ENCODE measurements at places on chromosomes 2 and 18.

- DNase-seq = no peak
Measured at GRCh38 chr2:36489281-36489680, 108.7 kb downstream of the FEZ2 start.

GRCh38 chr2:194723446-194723845 lies 933.6 kb upstream of the SLC39A10 start:
- DNase-seq = no peak

- no peak for DNase-seq
Measured at GRCh38 chr2:25481381-25482300, 139.9 kb upstream of the DNMT3A start.

DNA sequence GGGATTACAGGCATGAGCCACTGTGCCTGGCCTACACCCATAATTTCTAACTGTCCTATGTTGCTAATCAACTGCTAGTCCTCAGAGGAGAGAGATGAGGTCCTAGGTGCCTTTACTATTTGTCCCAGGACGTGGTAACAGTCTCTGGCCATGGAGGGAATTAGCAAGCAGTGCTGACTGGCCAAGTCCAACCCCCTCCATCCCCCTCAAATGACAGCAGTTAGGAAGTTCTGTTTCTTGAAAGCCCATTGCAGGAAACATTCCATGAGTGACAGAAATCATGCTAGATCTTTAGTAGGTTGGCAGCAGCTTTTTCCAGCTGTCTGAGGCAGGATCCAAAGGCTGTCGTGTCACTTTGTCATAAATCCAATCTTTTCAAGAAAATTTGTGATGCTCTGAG lies 55.7 kb upstream of the REL start:
- no peak for DNase-seq

GRCh38 chr2:133204421-133204820 lies 363.8 kb downstream of the NCKAP5 start:
- DNase-seq = no peak

DNA sequence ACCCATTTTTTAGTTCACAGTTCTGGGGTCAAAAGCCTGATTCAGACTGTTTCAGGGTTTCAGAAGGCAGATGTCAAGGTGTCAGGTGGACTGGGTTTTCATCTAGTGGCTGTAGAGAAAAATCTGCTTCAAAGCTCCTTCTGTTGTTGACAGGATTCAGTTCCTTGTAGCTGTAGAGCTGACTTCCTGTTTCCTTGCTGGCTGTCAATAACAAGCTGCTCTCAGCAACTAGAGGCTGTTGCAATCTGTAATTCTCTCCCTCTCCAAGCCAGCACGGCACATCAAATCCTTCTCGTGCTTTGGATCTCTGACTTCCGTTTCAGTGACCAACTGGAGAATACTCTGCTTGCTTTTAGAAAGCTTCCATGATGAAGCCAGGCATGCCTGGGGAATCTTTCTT lies 179.4 kb downstream of the DOK6 start:
- DNase-seq = no peak

GRCh38 chr2:229731363-229731762 lies 17.0 kb upstream of the DNER start:
- DNase-seq = no peak

GRCh38 chr2:119544075-119544938 lies at the start of gene CFAP221:
CFAP221 (plus strand) TSS chr2:119544449; CDS start chr2:119546132, 1,683 bp downstream.
- DNase-seq = peak; percentile 83

- DNase-seq = peak; percentile 89
Measured at GRCh38 chr2:173991856-173992588, 26.8 kb upstream of the SP3 start.

DNA sequence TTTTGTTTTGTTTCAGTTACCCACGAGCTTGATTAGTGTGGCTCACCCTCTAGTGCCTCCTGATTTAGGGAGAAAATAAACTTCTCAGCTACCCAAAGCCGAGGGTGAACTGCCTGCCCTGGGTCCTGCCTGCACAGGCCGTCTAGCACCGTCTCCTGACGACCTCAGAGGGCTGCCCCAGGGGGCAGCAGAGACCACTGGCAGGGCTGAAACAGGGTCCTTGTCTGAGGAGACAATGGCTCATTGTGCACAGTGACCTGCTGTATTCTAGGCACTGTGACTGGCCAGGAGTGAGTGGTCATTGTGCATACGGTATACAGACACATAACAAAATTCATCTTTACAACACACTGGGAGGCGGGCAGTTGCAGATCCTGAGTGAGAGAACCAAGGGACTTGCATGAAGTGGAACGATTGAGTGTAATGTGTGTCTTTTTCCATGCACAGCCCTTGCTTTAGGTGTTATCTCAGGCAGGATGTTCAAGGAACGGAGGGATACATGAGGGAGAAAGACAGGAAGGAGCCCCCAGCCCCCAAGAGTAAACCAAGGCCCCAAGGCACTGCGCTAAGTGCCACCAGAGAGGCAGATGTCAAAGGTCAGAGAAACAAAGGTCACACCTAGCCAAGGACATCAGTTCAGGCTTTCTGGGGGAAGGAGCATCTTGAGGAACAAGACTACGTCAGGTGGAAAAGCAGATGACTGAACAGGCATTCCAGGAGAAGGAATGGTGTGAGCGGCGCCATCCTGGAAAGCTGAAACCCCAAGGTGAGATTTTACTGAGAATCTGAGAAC lies 421.3 kb downstream of the LPIN1 start:
- peak; percentile 33 for DNase-seq

DNA sequence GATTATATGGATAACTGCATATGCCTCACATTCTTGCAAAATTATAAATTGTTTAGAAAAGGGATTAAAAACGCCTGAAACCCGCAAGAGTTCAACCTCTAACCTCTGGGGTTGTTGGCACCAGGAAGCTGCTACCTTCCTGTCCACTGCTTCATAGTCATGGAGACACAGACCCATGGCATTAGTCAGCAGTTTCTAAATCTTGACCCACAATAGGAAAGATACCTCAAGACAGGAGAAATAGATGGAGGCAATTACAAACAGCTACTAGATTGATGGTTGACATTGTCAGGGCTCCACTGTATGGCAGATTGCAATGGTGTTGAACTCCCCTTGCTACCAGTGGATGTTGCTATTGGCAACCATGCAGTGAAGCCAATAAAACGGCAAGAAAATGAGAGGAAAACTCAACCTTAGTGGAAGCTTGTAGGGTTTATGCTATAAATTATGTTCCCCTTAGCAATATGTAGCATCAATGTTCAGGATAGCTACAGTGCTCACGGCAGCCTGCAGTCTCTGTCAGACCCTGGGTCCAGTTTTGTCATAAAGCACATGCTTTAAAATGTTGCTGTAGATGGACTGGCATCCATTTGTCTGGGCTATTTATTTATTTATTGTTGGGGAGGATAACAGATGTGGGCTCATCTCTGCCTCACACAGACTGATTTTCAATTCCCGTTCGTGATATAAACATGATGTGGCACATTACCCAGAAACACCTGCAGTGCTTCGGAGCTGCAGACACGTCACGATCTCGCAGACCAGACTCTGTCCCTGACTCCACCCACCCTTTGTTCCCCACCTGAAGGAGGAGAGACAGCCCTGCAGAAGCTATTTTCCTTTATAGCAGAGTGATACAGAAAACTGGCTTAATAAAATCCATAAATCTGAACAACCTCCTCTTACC lies 233.4 kb downstream of the AGPS start:
- no peak for DNase-seq

DNA sequence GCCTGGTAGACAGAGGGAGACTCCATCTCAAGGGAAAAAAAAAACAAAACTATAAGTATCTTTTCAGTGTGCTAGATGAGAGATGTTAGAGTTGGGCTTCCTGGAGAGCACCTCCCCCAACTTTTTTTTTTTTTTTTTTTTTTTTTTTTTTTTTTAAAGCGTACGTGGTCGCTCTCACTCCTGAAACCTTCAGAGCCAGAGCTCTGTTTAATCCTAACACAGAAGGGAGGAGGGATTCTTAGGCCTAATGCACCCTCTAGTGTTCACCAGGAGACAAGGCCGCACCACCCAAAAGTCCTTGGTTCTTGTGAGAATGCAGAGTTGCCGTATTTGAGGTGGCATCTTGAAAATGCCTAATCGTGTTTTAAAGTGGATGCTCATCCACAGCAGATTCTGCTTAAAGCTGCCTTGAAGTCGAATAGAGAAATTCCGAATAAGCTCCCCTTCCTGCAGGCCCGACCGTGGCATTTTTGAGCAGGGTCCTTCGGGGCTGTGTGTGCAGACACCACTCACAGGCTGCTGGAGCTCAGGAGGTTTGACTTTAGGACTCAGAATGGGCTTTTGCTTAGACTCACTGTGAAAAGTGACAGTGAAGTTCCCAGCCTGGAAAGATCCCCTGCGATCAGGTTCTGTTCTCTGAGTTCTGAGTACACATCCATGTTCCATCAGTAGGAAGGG lies 252.6 kb downstream of the AGAP1 start:
- peak; percentile 48 for DNase-seq
